ENCODE measurements at places on chromosomes 11 and 22.

GRCh38 chr11:8408151-8408941, 144.7 kb upstream of the LMO1 start:
- DNase-seq: no peak

DNA sequence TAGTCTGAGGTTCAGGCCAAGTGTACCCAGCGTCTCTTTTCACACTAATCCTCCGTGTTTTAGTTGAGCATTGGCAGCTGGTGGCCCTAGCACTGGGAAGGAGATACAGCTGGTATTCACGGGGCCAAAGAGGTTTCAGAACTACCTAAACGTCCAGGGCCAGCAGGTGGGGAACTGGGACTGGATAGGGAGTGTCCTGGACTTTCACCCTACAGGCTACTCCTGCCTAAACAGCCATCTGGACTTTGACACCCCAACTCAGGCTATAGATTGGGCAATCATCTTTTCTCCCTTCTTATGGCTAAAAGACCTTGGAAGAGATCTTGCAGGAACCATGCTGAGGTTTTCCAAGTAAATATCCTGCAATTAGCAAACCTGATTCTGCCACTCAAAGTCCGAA, 2.8 kb downstream of the SPON1 start:
- no peak for DNase-seq

DNA sequence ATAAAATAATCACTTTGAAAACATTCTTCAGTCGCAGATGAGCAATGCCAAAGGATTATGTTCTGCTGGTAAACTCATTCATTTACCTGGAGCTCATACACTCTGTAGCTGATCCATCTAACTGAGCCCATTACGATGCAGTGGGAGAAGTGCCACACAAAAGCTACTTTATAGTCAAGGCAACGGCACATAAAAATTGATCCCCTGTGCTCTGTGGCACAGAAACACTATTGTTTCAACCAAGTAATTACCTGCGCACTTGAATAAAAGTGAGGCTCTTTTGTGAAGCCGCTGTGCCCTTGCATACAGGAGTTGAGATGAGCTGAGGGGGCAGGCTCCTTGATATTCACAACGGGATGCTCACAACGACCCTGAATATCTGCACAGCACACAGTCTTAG, 7.2 kb downstream of the DKK3 start:
- no peak for DNase-seq

GRCh38 chr11:129075757-129076156, 116.4 kb downstream of the ARHGAP32 start:
- no peak for DNase-seq

GRCh38 chr11:126546191-126546590, 190.7 kb downstream of the ST3GAL4 start:
- no peak for DNase-seq

- no peak for DNase-seq
Measured at GRCh38 chr22:23062616-23063538, 7.4 kb upstream of the GNAZ start.

- DNase-seq: no peak
Measured at GRCh38 chr11:30683176-30683575, 97.0 kb upstream of the MPPED2 start.

DNA sequence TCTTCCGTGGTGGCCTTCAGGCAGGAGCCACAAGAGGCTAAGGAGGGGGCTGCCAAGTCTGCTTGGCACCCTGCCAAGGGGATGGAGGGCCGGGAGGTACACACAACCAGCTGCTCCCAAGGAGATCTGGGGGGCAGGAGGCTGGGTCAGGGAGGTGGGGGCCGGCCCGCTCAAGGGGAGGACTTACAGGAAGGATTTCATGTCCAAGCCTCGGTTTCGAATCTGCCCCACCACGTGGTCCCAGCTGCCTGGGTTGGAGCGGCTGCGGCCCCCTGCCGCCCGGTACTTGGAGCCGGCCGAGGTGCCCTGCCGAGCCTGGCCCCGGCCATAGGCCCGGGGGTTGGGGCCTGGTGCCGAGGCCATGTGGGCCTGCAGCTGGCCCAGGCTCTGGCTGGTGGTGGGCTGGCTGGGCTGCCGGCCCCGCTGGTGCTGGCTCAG, 33.5 kb downstream of the LRRC10B start:
- no peak for DNase-seq

DNA sequence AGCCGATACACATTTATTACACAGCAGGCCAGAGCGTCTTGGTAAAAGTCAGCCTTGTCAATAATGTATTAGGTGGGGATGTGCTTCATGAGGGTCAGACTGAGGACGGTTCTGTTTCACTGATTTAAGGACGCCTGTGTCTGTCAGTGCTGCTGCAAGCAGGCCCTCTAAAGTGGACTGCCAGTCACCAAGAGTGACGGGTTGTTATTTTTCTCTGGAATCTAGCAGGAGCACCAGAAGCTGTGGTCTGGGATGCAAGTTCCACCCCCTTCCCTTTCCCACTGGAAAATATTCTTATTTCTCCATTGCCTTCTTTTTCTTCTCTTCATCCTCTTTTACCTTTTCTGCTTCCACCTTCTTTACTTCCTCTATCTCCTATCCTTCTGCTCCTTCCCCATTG, 191.2 kb upstream of the NCAM1 start:
- no peak for DNase-seq

- DNase-seq: no peak
Measured at GRCh38 chr11:24515632-24516031, 18.8 kb downstream of the LUZP2 start.

GRCh38 chr22:45169591-45170466, 6.1 kb downstream of the NUP50 start:
- no peak for DNase-seq

DNA sequence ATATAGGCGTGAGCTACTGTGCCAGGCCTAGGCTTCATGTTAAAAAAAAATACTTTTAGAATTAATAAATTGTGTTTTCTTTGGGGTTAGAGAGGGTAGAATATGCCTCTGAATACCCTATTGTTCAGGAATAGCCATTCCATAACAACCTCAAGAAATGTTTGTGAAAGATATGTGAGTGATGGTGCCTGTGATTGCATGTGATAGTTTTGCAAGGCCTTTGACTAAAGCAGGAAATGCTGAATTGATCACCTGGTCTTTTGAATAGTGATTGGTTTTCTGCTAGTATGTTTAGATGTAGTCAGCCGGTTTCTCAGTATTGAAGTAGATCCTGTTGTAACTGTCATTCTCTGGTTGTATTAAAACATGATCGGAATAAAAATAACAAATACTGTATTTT, 73.4 kb downstream of the UVRAG start:
- DNase-seq: peak; percentile 32

DNA sequence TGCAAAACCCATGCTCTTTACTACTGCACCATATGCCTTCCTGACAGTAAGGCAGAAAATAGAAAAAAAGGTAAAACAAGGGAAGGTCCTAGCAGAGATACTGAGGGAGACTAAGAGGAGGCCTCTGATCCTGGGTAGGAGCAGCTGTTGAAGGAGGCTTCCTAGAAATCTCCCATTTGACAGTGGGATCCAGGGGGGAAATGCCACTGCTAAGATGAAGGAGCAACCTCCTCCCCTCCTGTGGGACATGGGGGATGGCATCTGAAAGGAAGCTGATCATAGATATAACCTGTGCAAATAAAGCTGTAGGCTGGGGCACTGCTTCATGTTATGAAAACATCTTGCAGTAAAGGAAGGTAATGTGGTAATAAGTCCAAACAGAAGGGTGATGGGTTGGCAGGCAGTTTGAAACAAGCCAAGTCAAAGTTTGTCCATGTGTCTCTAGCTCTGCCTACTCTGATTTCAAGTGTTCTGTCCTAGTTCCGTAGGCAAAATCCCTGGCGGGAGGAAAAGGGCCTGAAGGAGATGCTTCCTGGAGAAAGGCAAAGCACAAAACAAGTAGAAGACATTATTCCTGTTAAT, 86.7 kb upstream of the EED start:
- no peak for DNase-seq

DNA sequence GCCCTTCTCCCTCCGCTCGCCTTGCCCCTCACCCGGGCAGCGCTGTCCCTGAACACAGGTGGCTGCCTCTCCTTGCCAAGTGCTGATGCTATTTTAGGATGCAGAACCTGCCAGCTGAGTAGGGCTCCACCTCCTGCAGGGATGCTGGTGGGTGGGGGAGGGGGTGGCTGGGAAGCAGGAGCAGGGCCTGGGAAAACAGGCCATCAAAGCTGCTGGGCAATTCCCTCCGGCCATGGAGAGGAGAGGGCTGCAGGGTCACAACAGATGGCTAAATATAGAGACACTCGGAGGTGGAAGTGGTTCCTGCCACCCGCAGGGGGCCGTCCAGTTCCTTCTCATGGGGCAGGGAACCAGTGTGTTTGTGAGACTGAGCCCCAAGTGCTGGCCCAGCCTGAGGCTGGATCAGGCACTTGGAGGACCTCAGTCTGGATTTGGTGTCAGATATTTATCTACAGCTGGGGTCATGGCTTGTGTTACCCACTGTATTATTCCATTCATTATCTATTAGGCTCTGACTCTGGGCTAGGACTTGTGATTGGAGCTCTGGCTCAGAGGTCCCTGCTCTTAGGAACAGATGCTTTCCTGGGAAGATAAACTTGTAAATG, 59.6 kb downstream of the LRRC32 start:
- DNase-seq: peak; percentile 33

GRCh38 chr22:45763236-45763624, 91.6 kb downstream of the ATXN10 start:
- no peak for DNase-seq

DNA sequence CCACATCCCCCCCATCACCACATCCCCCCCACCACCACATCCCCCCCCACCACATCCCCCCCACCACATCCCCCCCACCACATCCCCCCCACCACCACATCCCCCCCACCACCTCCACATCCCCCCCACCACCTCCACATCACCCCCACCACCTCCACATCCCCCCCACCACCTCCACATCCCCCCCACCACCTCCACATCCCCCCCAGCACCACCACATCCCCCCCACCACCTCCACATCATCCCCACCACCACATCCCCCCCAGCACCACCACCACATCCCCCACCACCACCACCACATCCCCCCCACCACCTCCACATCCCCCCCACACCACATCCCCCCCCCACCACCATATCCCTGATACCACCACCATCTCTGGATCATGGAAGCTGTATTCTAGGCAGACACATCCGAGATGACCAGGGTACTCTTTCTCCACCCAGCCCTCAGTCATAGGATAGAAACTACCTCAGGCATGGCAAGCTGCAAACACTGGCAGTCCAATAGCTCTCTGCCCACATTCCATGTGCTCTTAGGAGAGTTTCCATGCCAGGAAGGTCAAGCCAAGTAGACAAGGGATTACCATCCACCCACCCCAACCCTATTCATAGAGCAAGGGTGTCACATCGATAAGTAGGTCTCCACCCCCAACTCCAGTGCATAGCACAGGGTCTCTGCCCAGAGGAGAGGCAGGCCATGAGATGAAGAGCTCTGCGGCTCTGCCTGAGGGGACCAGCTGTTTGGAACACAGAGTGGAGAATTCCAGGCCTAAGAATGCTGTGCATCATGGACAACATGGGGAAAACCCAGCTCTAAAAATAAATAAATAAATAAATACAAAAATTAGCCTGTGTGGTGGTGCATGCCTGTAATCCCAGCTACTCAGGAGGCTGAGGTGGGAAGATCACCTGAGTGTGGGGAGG, 33.0 kb upstream of the TEAD1 start:
- DNase-seq: no peak

DNA sequence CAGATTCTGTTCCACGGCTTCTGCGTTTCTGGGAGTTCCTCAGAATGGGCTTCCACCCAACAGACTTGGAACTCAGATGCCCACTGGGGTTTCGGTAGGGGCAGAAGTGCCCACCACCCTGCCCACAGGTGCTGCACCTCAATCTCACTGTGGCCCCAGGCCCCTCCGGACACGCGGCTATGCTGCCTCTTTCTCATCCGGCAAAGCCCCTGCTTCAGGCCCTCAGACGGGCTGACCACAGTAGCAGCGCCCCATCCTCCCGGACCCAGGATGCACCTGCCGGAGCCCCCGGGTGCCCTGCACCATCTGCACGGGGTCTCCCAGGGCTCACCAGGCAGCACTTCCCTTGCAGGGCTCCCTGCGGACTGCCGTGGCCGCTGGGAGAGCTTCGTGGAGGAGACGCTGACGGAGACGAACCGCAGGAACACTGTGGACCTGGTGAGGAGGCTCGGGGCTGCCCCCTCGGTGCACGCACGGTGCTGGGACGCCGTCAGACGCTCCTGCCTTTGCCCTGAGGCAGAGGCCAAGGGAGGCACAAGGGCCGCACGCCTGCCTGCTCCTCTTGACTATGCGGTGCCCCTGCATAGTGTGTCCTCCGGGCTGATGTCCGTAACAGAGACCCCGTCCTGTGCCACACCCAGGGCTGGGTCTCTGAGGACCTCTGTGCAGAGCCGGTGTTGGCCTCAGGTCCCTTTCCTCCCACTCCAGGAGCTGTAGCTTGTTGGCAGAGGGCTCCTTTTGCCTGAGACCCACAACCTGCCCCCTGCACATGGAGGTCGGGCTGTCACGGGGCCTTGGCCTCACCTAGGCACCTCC, 38.6 kb downstream of the SBF1 start:
- no peak for DNase-seq

- DNase-seq: no peak
Measured at GRCh38 chr11:13324141-13324540, 46.6 kb downstream of the BMAL1 start.

DNA sequence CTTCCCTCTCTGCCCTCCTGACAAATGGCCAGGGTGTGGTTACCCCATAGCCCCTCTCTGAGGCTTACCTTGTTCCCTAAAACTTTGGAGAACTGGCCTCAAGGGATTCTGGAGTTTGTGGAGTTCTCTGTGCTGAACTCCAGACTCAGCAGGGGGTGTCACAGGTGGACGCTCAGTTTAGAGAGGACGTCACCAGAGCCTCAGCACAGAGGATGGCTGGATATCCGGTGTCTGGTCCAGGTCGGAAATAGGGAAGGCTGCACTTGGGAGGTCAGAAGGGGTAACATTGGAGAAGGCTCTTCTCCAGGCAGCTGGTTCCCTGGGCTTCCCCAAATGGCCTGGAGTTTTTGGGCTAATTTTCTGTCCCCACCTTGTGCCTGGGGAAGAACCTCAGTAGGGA, 64.2 kb downstream of the ADAMTS15 start:
- DNase-seq: no peak

- DNase-seq: no peak
Measured at GRCh38 chr11:79668575-79668974, 227.7 kb upstream of the TENM4 start.

- no peak for DNase-seq
Measured at GRCh38 chr11:17611049-17611448, 64.0 kb downstream of the OTOG start.

DNA sequence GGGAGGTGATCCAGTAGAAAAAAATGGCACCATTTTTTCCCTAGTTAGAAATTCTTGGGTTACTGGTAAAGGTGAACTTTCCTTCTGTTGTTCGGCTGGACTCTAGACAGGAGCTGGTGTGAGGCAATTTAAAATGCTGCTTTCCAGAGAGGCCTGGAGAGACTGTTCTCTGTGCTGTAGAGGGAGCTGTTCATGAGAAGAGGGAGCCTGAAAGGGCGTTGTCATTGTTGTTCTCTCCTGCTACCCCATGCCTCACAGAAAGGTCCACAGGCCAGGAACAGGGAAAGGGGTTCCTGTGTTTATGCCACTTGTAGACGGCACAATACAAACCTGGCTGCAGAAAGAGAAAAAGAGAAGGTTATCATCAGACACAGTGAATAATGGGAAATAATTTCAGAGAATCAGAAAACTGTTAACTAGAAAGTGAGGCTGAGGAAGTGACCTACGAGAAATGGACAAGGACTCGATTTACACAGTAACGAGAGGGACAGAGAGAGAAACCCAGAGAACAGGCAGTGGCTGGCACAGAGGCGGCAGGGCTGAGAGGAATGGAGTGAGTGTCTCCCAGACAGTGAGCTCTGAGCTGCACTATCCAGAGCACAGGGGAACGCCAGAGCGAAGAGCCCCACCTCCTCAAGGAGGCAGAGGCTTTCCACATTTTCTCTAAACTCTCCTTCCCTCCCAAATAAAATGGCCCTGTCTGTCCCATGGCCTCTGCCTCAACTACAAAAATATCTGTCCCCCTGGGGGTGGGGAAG, 109.2 kb downstream of the RRM1 start:
- DNase-seq: no peak
